ENCODE measurements at places on chromosomes 4 and X. TPM values are rescaled to one million over a fixed set of nuclear protein-coding genes. Genes with fewer than 3 reads are reported as not detected.

The UGT2A3 gene
- not detected for total RNA-seq

The MSX1 gene
- total RNA-seq: 1.3 TPM

The ETNPPL gene
- not detected for total RNA-seq

The SPCS3 gene
- 72.3 TPM for total RNA-seq

- H3K4me3 ChIP-seq: no peak overlapping the region
- peaks cover 7% of the 10 kb centered on the region for H3K27me3 ChIP-seq
- no peak for DNase-seq
- no peaks in the 10 kb centered on the region for H3K36me3 ChIP-seq
- no peak overlapping the region for H3K27ac ChIP-seq
- no peaks in the 10 kb centered on the region for H3K4me1 ChIP-seq
These were observed 46.1 kb upstream of the LGI2 start for GRCh38 chr4:25076625-25077398.

DNA sequence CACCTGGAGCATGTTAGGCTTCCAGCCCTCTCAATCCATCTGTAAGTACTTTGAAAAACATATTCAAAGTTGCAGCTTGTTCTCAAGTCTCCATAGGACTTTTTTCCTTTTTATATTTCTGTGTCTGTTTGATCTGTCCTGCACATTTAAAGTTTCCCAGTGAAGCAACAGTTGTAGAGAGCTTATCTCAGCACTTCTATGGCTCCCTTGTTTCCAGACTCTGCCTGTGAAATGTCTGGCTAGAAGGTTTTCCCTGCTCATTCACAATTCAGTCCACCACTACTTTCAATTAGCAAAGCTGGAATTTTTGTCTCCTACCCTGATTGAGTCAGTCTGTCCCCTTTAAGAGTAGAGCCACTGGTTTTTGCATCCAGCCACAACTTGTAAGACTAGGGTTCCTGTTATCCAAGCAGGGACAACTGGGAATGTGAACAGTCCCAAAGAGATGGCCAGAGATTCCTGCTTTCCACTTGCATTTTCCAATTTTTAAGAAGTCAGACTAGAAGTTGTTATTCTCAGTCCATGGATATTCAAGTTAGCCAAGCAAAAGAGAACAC, 116.1 kb downstream of the GASK1B start:
- H3K4me1 ChIP-seq: no peaks in the 10 kb centered on the region
- H3K27me3 ChIP-seq: no peaks in the 10 kb centered on the region
- H3K27ac ChIP-seq: no peak overlapping the region
- no peak overlapping the region for H3K4me3 ChIP-seq

- no peak overlapping the region for H3K27ac ChIP-seq
- no peaks in the 10 kb centered on the region for H3K36me3 ChIP-seq
- no peak overlapping the region for H3K4me3 ChIP-seq
- DNase-seq: peak; percentile 68
- H3K4me1 ChIP-seq: peaks cover 5% of the 10 kb centered on the region
These were observed 142.3 kb downstream of the PCDH18 start for GRCh38 chr4:137389911-137390520.

DNA sequence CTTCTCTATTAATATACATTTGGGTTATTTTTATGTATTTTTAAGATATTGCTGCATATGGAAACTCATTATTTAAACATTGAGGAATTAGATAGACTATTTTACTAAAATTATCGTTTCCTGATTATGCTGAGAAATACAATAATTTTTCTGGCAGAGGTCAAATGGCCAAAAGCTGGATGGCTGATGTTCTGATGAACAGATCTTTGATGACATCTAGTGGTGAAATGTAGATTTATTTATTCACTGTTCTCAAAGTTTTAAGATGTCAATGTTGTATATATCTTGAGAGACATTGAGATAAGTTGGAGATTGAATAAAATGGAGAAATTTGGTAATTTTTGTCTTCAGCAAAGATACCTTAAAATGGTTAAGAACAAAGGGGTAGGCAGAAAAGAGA, 96.2 kb downstream of the UGT8 start:
- no peak overlapping the region for H3K4me3 ChIP-seq
- DNase-seq: peak; percentile 55
- H3K4me1 ChIP-seq: no peaks in the 10 kb centered on the region
- H3K36me3 ChIP-seq: no peaks in the 10 kb centered on the region

DNA sequence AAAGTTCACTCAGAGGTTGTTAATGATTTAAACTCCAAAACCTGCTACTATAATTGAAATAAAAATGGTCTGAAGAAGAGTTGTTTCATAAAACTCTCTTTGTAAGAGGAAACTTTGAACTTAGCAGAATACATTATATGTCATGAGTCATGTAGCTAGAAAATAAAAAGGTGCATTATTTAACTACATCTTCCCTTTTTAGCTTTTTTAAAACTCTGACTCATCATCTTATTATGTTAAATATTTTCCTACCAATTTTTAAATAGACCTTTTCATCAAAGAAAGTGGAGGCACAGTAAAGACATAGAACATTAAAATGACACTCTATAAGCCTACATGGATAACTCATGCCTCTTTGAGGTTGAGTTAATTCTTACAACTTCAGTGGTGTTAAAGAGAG, 1.2 kb upstream of the ZNF827 start:
- H3K36me3 ChIP-seq: no peaks in the 10 kb centered on the region
- peaks cover 2% of the 10 kb centered on the region for H3K4me1 ChIP-seq
- H3K27me3 ChIP-seq: no peaks in the 10 kb centered on the region
- no peak overlapping the region for H3K4me3 ChIP-seq
- H3K27ac ChIP-seq: no peak overlapping the region
- peak; percentile 78 for DNase-seq

DNA sequence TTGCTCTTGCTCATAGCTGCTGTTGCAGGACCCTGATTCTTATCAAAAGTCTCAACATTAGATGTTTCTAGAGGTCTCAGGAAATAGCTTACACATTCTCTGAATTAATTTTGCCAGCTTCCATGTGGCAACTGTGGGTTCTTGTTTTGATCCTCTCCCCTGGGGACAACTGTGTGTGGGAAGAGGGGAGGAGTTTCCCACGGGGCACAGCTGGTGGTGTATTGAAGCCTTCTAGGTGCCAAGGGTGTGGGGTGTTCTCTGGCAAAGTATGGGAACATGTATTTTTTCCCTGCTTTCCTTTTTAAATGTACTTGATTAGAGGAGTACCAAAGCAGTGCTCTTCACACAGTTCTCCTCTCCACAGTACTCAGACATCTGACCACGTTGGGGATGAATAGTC, 212.7 kb downstream of the RPA4 start:
- H3K4me3 ChIP-seq: no peak overlapping the region
- H3K27ac ChIP-seq: no peak overlapping the region
- H3K36me3 ChIP-seq: no peaks in the 10 kb centered on the region
- no peak for DNase-seq
- no peaks in the 10 kb centered on the region for H3K27me3 ChIP-seq
- no peaks in the 10 kb centered on the region for H3K4me1 ChIP-seq

GRCh38 chrX:49912861-49913260, 9.5 kb upstream of the CLCN5 start:
- no peak overlapping the region for H3K27ac ChIP-seq
- no peak overlapping the region for H3K4me3 ChIP-seq
- H3K4me1 ChIP-seq: no peaks in the 10 kb centered on the region
- H3K36me3 ChIP-seq: no peaks in the 10 kb centered on the region
- H3K27me3 ChIP-seq: no peaks in the 10 kb centered on the region

DNA sequence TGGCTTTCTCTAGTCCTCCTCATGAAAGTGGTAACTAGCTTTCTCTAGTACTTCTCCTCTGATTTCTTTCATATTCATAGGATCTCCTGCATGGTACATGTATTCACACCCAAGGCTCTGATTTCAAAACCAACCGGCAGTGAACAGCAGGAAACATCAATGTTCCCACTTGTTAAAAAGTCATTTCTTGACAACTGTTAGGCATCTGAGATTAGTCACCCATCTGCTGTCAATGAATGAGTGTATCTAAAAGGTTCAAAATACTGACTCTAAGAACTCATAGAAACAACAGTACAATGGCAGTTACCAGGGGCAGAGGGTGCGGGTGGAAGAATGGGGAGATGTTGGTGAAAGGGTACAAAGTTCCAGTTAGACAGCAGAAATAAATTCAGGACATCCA, 31.5 kb upstream of the PUDP start:
- H3K27me3 ChIP-seq: no peaks in the 10 kb centered on the region
- H3K4me1 ChIP-seq: no peaks in the 10 kb centered on the region
- H3K27ac ChIP-seq: no peak overlapping the region
- no peaks in the 10 kb centered on the region for H3K36me3 ChIP-seq
- H3K4me3 ChIP-seq: no peak overlapping the region
- no peak for DNase-seq

DNA sequence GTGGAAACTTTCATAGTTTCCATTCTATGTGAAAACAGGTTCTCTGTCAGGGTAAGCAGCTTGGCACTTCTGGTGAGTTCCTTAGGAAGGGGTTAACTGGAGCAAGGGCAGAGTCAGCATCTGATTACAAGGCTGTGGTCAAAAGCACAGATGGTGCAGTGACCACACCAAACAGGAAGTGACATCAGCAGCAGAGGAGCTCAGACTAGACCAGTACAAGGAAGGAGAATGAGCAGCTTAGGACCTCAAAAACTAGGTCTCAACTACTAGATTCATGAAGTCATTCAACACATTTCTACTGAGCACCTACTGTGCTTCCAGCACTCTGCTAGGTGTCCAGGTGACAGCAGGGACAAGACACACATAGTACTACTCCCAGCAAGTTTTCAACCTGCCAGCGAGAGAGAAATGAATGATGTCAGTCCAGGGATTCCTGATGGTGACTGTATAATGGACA, 130.2 kb downstream of the AMELX start:
- H3K36me3 ChIP-seq: no peaks in the 10 kb centered on the region
- no peak overlapping the region for H3K4me3 ChIP-seq
- DNase-seq: peak; percentile 84
- peak overlapping the region; percentile 65 for H3K27ac ChIP-seq
- no peaks in the 10 kb centered on the region for H3K4me1 ChIP-seq
- no peaks in the 10 kb centered on the region for H3K27me3 ChIP-seq

DNA sequence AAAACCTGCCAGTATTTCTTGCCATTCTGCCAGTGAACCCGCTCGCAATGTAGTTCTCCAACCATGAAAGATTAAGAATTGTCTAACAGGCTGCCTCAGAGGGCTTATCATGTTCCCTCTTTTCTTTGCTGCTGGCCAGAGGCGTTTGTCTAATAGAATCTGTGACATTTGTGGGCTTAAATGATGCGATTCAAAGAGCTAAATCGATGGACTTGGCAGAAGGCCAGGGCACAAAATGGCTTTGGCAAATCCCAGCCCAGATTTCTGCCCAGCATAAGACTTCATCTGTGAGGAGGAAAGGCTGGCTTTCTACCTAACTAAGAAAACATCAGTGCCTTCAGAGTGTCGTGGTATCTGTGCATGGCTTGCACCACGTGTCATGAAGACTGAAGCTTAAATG, 79.9 kb downstream of the TRPC5OS start:
- no peak for DNase-seq
- no peaks in the 10 kb centered on the region for H3K27me3 ChIP-seq
- H3K36me3 ChIP-seq: no peaks in the 10 kb centered on the region
- H3K27ac ChIP-seq: no peak overlapping the region
- H3K4me3 ChIP-seq: no peak overlapping the region

- no peaks in the 10 kb centered on the region for H3K36me3 ChIP-seq
- H3K4me3 ChIP-seq: no peak overlapping the region
- no peak overlapping the region for H3K27ac ChIP-seq
- no peak for DNase-seq
These were observed 96.6 kb upstream of the BANK1 start for GRCh38 chr4:101693842-101694398.

- no peak overlapping the region for H3K4me3 ChIP-seq
- no peaks in the 10 kb centered on the region for H3K27me3 ChIP-seq
- no peaks in the 10 kb centered on the region for H3K4me1 ChIP-seq
These were observed 351.4 kb downstream of the NR3C2 start for GRCh38 chr4:148090503-148091476.

DNA sequence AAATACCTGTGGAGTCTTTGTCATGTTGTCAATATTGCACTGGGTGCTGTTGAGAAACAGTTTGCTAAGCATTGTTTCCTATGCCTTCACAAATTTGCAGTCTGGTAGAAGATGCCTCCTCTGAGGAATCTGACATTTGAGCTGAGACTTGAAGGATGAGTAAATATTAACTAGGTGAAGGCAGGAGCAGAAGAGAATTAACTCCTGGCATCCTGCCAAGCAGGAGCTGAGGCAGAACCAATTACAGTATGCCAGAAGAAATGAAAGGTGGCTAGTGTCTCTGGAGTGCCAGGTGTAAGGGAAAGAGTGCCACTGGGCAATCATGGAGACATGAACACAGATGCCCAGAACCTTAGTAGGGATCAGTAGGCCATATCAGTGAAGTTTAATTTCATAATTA, 1778.2 kb upstream of the PCDH10 start:
- H3K4me1 ChIP-seq: no peaks in the 10 kb centered on the region
- no peaks in the 10 kb centered on the region for H3K27me3 ChIP-seq
- H3K36me3 ChIP-seq: no peaks in the 10 kb centered on the region
- DNase-seq: no peak
- H3K4me3 ChIP-seq: no peak overlapping the region

DNA sequence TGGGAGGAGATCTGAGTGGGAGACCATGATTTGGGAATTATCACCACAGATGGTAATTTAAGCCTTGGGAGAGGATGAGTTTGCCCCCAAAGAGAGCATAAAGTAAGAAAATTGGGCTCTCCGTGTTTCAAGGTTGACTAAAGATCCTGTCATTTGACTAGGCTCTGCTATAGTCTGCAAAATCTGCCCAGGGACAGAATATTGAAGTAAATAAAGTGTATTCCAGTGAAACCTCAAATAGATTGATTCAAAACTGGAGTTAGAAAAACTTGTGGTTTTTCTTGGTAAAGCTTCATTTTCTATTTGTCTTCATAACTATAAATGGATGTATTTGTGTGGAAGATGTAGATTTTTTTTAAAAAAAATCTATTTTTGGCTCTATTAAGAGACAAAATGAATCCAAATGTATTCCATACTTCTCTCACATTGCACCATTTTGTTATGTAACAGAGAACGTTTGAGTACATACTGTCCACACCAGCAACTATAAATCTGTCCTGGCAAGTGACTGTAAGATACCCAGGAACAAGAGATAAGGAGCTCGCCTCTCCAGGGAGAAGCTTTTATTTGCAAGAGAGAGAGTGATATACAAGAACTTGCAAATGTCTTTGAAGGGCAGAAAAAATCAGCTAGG, 170.2 kb downstream of the CBR4 start:
- H3K36me3 ChIP-seq: peaks cover 2% of the 10 kb centered on the region
- H3K27me3 ChIP-seq: no peaks in the 10 kb centered on the region
- peaks cover 7% of the 10 kb centered on the region for H3K4me1 ChIP-seq

DNA sequence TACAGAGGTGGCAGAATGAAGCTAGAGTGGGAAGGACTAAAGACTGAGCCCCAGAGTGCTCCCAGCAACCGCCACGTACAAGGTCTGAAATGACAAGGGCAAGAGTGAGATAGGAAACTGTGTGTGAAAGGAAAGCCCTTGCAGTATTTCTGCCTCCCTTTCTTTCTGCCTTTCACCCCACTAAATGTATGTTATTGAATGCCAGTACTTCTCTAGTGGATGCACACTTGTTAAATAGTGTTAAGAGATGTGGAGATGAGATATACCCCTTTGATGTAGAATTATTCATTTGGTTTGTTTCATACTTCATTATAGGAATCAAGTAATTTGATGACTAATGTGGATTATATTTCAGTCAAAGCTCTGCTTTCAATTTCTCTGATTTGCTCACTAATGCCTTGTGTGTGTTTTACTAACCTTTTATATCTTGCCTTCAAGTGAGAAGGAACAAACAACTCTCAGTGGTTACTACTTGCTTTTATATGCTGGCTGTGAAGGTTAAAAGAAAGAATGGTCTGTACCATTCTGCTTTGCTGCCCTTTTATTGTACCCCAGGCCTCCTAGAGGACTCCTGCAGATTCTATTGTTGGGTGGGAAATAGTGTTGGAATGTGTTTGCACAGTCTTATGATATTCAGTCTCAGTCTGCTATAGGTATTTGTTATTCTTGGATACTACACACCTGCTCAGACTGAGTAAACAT, 8.0 kb upstream of the ANXA3 start:
- peaks cover 7% of the 10 kb centered on the region for H3K4me1 ChIP-seq
- H3K27me3 ChIP-seq: no peaks in the 10 kb centered on the region
- DNase-seq: peak; percentile 39
- no peaks in the 10 kb centered on the region for H3K36me3 ChIP-seq
- H3K4me3 ChIP-seq: no peak overlapping the region

Data from fibroblast of lung (primary cell).